ENCODE measurements at places on chromosomes 1 and 21.

DNA sequence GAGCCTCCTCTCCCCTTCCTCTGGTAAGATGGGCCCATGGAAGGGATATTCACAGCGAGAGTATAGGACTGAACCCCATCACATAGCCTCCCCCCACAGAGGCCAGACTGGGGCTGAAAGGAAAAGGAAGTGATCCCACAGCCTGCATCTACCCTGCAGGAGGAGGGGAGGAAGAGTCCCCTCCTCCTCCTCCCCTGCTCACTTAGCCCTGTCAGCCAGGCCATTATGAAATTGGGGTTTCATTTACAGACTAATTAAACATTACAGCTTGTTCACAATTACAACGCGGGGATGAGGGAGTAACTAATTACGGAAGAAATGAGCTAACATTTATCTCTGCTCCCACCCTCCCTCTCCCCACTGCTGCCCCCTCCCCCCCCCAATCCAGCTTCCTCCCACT is 25.4 kb downstream of the DMAP1 start:
- no peak for DNase-seq

- no peak for DNase-seq
Observed at GRCh38 chr1:204196068-204196795, at the start of gene KISS1. TSS of gene KISS1 (minus strand) at chr1:204196491. CDS start at chr1:204192876, 3,615 bp downstream.

GRCh38 chr1:229023651-229024300 is 247.1 kb upstream of the RAB4A start:
- DNase-seq = no peak

DNA sequence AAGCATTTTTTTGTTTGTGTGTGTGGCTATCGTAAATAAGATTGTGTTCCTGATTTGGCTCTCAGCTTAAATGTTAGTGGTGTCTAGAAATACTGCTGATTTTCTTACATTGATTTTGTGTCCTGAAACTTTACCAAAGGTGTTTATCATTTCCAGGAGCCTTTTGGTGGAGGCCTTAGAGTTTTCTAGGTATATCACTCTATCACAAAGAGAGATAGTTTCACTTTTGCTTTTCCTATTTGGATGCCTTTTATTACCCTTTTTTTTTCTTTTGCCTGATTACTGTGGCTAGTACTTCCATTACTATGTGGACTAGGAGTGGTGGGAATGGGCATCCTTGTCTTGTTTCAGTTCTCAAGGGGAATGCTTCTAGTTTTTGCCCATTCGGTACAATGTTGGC is 109.6 kb downstream of the S1PR1 start:
- no peak for DNase-seq

GRCh38 chr1:89576013-89576412 is 51.4 kb downstream of the LRRC8B start:
- DNase-seq = no peak

DNA sequence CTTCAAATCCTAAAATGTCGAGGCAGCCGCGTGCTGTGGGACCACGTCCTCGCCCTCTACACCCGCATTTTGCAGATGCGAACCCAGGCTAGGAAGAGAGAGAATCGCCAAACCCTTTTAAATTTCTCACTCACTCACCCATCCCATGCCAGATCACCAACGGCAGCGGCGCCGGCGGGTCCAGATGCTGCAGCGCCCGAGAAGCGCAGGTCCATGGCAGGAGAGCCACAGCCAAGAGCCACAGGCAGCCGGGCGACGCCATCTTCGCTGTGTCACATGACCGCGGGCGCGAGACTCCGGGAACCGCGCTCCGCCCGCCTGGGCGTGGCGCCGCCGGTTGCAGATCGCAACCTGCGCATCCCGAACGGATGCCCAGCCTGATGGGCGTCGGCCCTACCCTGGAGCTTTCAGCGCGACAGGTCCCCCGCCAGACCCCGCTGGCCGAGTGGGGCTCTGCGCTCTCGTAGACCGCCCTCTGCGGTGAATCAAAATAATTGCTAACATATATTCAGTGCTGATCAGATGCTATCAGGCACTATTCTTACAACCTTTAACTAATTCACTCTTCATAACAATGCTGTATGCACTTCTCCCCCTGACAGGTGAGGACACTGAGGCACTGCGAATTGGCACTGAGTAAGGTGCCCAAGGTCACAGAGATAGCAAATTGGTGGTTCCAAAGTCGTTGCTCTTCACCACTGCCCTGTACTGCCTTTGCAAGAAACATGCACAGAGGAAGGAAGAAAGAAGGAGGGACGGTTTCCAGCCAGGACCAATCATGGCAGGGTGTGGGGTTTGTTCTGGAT is at the start of gene PPT1:
Gene PPT1, minus strand, starts transcription at position 276 of the 806 bp plus-strand sequence. Its CDS starts 14 bp downstream, at position 262.
- DNase-seq = peak; percentile 66

DNA sequence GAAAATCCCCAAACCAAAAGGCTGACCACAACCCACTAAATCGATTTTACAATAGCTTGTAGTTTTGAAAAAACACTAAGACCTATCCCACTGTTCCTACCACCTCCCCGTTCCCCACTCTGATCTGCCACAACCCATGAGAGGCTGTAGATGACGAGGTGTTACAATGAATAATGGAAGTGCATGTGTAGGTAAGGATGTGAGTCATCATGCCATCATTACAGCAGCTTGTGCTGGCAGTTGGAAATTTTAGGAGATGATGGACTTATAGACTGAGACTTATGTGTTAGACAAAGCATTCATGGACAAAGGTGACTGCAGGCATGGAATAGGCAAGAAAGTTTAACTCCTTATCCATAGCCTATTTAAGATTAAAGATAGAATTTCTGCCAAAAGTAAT is 184.7 kb upstream of the CACYBP start:
- DNase-seq = peak; percentile 16

DNA sequence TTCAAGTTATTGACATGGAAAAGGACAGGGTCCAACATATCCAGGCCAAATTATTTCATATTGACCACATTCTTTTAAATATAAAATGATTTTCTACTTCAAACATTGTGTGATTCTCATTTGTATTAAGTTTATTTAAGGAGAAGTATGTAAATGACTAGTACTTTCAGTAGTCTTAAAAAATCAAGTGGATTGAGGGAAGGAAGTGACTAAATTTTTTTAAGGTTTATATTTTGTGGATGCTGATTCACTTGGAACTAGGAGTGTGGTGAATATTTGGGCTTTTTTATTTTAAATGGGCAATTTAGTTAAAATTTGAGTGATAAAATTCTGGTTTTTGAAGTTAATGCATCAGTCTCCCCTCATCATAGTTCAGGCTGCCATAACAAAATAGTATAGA is 10.1 kb downstream of the PRRC2C start:
- no peak for DNase-seq

- no peak for DNase-seq
Observed at GRCh38 chr1:212430416-212430815, 2.3 kb upstream of the NENF start.

DNA sequence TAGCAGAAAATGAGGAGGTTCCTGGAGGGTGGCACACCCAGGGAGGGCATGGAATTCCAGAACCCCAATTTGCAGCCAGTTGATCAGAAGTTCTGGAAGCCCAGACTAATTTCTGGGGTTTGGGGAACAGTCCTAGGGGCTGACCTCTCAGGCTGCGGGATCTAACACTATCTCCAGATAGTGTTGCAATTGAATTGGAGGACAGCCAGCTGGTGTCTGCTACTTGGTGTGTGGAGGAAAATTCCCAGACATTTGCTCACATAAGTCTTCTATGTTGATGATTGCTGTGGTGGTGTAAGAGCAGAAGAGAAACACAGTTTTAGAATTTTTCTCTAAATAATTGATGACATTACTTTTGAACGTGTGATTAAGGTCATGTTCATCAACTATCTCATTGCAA is 154.3 kb upstream of the RNPC3 start:
- DNase-seq = no peak

GRCh38 chr21:22993822-22994574 is 1995.8 kb downstream of the NCAM2 start:
- DNase-seq = no peak

GRCh38 chr1:12342401-12343003 is 112.7 kb downstream of the VPS13D start:
- DNase-seq = no peak

DNA sequence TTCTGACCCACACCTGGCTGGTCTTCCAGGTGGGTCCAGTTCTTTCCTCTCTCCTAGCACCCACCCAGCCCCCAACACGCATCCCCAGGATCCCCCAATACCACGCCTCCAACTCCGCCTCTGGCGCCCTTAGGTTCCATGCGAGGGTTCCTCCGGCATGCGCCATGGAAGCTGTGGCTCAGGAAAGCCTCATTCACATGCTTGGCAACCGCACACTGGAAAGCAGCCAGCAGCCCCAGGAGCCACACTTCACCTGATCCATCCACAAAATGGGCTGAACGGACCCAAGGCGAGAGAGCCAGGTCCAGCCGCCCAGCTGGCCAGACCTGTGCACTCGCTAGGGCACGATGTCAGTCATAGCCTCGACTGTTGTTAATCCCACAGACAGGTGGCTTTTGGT is 161.2 kb downstream of the PSMG1 start:
- DNase-seq = no peak

- peak; percentile 71 for DNase-seq
Observed at GRCh38 chr1:205813755-205814058, 709 bp upstream of the SLC41A1 start.

GRCh38 chr1:29460694-29461093 is 224.4 kb downstream of the PTPRU start:
- DNase-seq = no peak

DNA sequence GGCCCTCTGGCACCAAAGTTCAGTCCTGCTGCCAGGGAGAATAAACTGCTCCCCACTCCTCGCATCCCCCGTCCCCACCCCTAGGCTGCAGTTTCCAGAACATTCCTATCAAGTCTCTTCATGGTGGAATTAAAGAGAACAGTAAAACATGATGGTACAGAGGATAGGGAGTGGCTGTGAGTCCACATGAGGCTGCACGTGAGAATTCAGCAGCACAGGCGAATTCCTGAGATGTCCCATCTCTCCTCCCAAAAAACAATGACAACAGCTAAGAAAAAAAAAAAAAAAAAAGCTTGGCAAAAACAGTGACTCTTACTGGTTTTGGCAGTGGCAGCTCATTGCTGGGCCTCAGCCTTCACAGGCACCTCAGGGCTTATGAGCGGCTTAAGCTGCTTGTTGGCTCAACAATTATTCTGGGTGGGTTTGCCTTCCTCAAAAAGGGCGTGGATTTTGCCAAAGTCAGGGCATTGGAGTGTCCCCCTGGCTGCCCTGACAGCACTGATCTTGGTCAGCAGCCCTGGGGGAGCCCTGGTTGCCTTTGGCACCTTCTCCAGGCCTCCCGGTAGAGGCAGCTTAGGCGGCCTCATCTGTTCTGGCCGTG is 5.7 kb upstream of the IFFO2 start:
- no peak for DNase-seq

DNA sequence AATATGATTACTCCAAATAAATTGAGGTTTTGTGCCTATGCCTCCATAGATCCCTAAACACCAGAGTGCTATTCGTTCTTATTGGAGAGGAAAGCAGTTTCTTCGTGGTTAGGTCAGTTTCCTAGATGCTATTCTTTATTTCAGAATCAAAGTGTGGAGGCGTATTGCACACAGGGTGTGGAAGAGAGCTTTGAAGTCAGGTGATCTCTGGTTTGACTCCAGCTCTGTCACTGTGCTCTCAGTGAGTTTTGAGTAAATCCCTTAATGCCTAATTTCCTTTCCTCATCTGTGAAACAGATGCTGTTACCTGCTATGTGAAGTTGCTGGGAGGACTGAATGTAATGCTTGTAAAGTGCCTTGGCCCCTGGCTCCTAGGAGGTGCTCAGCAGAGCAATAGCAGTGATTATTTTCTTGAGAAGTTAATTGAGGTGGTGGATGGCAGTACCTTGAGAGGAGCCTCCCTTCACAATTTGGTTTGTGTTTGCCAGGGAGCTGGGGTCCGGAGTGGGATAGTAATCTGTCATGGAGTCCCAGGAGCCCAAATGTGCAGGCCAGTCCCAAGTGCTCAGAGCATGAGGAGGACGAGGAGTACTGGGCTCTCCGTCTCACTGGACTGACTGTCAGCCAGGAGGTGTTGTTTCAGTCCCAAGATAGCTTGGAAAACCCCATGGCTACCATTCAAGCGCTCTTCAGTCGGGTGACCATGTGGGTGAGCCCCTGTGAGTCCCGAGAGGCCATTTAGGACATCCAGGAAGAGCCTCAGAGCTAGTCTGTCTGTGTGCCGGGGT is 14.9 kb downstream of the NTPCR start:
- no peak for DNase-seq

DNA sequence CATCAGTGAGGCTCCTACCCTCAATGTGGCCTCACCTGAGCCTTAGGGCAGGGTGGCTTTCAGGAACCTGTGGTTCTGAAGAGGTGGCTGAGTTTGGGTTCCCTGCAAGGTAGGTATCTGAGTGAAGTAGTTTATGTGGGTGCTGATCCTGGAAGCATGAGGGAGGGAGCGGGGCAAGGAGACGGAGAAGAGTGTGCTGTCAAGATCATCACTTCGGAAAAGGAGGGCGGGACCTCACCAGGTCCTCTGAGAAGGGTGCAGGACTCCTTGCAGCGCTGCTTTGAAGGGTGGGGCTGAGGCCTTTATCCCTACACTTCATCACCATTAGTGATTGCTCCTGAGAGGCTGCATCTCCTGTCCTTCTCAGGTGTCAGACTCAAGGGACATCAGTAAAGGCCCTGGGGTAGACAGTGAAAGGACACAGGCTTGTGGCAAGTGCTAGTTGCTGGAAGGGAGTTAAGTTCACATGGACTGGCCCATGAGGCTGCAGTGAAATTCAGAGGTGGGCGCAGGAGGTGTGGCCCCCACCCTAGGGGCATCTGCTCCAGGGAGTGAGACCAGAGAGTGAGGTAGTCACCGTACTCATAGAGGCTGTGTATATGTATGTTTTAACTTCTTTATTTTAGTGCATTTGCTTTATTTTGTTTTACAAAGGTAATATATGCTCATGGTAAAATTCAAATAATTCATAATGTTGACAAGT is 57.3 kb upstream of the GALNT2 start:
- no peak for DNase-seq

- DNase-seq = no peak
Observed at GRCh38 chr1:221962385-221962784, 220.5 kb upstream of the DUSP10 start.

GRCh38 chr1:78831731-78832360 is 174.7 kb downstream of the ADGRL4 start:
- DNase-seq = peak; percentile 8

GRCh38 chr1:95731466-95731865 is 497.5 kb downstream of the RWDD3 start:
- DNase-seq = no peak

- DNase-seq = no peak
Observed at GRCh38 chr1:6045561-6045960, at the start of gene KCNAB2. TSS of gene KCNAB2 (plus strand) at chr1:6045888. CDS start at chr1:6051537, 5,649 bp downstream.

DNA sequence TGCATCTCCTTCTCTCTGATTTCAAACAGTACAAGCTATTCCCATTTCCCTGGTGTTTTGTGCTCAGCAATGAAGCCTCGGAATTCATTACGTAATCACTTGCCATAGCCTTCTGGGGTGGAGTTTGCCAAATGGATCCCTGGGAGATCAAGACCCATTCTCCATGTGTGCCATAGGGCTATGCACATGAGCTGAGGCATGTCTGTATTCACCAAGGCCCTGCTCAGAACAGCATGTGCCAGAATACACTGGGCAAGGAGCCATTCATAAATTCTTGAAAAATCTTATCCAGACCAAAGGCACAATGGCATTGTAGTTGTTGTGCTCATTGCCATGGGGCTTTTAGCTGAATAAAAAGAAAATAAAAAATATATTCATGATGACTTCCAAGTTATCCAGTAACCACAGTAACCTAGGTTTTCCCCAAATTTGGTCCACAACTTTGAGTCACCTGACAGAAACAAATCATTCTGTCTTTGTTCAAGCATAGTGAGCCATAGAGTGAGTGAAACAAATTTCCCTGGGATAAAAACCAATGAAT is 53.0 kb downstream of the CRB1 start:
- DNase-seq = no peak

GRCh38 chr1:181324797-181325616 is 158.3 kb upstream of the CACNA1E start:
- peak; percentile 69 for DNase-seq

- DNase-seq = no peak
Observed at GRCh38 chr21:44064852-44065403, 42.3 kb upstream of the PWP2 start.

All from 8988T (cell line).